ENCODE measurements at places on chromosomes 6 and 20.
A peak's percentile ranks its signal among the peaks of the same experiment; 100 is the strongest.

- DNase-seq = no peak
Observed at GRCh38 chr6:152682141-152682540, 15.6 kb upstream of the MYCT1 start.

GRCh38 chr6:25883536-25883935 is 9.5 kb upstream of the SLC17A3 start:
- DNase-seq = no peak

DNA sequence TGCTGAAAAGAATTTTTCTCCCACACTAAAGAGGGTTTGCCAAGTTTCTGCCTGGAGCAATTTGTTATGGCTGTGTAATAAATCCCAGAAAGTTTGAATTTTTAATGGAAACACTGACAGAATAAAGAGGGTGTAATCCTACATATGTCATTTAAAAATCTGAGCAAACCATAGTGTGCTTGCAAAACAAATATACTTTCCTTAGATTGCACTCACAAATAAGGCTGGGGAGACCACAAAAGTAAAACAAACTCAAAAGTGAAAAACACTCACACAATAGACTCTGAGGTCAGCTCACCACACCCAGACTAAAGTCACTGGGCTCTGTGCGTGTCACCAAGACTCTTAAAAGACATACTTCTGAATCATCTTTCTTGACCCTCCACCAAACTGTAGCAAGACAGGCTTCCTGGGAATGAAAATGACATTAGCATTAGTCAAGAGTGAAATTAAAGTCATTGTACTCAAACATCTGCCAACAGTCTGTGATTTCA is 4.8 kb upstream of the ATXN1 start:
- DNase-seq = no peak

DNA sequence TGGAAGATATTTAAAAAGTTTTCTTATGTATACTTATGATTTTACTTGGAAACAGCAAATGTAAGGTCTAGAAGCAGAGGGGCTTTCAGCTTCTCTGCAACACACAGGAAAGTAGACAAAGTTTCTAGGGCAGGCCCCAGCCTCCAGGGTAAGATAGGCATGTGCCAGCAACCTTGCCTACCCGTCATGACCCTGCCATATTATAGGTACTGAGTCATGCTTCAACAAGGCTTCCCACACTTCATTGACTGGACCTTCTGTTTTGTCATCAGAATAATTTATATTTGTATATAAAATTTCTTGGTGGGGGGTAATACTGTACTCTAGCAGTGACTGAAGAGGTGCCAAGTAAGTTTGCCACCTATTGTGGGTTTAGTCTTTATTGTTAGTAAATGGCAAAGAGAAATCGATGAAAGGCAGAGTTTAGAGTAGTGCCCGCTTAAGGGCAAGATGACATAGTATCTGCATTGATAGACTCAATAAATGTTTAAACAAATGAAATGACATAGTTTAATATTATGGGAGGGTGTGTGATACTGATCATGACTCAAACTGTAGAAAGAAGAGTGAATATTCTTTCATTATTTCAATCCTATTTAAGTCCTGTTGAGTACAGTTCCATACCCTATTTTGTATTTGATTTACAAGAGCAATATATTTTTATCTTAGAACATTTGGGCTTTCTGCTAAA is 95.6 kb downstream of the JARID2 start:
- no peak for DNase-seq

- DNase-seq = peak; percentile 80
Observed at GRCh38 chr6:44456070-44456965, 68.8 kb downstream of the CDC5L start.

DNA sequence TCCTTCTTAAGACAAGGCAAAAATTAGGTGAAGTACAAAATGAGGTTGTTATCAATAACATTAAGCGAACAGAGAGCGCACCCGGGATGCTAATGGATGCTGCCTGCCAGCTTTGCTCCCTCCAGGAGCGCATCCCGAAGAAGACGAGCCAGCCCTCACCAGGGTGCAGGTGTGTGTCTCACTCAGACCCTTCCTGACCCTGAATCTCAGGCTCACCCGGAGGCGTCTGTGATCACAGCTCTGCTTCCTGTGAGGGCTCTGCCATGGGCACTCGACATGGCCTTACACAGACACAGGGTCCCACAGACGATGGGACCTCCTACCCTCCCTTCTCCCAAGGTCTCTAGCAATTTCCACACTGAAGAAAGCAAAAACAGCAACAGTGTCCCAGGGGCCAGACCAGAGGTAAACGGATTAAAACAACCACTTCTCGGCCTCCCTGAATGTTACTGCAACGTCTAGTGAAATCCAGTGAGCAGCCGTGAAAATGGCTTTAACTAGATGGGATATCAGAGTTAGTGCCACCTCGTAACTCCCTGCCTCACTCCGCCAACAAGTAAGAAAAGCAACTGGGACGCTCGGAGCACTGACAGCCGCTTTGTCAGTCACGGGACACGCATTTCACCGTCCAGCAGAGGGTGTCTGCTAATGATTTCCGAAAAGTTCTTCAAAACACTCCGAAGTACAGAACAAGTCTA is 11.7 kb downstream of the ZBTB46 start:
- DNase-seq = no peak
